ENCODE measurements at places on chromosomes 2 and 18. TPM values are rescaled to one million over a fixed set of nuclear protein-coding genes. Genes with fewer than 3 reads are reported as not detected.

IL37 gene
- 0.09 TPM for total RNA-seq

BOLA3 gene
- total RNA-seq, result 41.7 TPM

IL36B gene
- total RNA-seq, result not detected

EGR4 gene
- total RNA-seq, result 0.05 TPM

DNA sequence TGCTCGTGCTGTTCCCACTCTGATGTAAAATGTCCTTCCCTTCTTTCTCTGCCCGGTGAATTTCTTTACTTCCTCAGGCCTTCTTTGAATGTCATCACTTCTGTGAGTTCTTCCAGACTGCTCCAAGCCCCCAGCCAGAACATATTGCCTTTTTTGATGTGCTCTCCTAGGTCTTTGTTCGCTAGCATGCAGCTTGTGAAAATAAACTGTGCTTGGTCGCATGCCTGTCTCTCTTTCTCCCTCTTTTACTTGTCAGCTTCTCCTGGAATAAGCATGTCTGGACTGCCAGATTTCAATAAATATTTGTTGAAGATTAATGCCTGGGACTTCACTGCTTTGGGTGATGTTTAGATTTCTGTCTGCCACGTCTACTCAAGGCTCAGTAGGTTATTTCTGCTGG lies 82.7 kb upstream of the ARHGAP28 start:
- DNase-seq, result no peak

DNA sequence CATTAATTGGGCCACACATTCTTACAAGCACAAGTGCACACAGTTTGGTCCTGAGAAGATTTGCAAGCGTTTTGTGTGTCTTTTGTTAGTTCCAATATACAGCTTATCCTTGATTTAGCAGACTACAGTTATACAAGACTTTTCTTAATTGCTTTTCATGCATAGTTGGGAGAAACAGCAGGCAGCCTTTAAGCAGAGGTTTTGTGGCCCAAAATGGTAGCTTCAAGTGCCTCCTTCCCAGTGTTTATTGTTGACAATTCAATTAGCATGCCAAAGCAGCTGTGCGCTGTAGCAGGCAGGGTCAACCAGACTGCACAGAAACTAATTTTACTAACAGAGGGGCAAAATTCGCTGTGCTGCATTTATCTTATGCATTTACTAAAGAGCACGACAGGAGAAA lies 47.5 kb downstream of the FRZB start:
- DNase-seq, result no peak

DNA sequence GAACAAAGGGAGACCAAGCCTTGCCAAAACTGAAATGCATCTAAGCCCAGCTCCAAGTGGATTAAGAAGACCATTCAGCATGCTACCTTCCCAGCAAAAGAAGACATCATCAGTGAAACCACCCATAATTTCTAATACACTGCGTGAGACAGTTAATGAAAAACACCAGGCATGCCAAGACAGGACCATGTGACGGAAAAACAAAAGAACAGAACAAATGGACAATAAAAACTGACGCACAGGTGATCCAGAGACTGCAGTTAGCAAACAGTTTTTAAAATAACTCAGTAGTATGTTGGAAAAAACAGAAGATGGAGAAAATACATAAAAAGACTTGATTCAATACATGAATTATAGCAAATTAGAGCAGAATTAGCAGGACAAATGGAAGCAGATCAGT lies 15.3 kb downstream of the FAM168B start:
- no peak for DNase-seq

- no peak for DNase-seq
Measured at GRCh38 chr2:175463589-175464310, 282.2 kb upstream of the ATP5MC3 start.

- DNase-seq, result no peak
Measured at GRCh38 chr2:202344178-202344577, 31.9 kb upstream of the BMPR2 start.

GRCh38 chr2:31136732-31137131 lies 1.5 kb downstream of the GALNT14 start:
- DNase-seq, result no peak

GRCh38 chr2:18848646-18849045 lies 259.3 kb upstream of the NT5C1B start:
- DNase-seq, result no peak

GRCh38 chr2:46480562-46480961 lies 1.2 kb downstream of the TMEM247 start:
- DNase-seq, result no peak
